ENCODE measurements at places on chromosomes 2 and 18. TPM values are rescaled to one million over a fixed set of nuclear protein-coding genes. Genes with fewer than 3 reads are reported as not detected.

The RESP18 gene
- total RNA-seq = not detected

DNA sequence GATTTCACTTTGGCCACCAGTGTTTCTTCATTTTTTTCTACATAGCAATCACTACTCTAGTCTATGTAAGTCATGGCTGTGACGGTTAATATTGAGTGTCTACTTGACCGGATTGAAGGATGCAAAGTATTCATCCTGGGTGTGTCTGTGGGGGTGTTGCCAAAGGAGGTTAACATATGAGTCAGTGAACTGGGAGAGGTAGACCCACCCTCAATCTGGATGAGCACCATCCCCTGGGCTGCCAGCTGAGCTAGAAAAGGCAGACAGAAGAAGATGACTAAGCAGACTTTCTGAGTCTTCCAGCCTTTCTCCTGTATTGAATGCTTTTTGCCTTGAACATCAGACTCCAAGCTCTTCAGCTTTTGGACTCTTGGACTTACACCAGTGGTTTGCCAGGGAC lies 265.0 kb upstream of the SLC8A1 start:
- no peak for DNase-seq

- DNase-seq = no peak
Measured at GRCh38 chr2:72678024-72678423, 147.8 kb downstream of the EXOC6B start.

GRCh38 chr2:42076357-42077225 lies 28.8 kb downstream of the PKDCC start:
- DNase-seq = no peak

DNA sequence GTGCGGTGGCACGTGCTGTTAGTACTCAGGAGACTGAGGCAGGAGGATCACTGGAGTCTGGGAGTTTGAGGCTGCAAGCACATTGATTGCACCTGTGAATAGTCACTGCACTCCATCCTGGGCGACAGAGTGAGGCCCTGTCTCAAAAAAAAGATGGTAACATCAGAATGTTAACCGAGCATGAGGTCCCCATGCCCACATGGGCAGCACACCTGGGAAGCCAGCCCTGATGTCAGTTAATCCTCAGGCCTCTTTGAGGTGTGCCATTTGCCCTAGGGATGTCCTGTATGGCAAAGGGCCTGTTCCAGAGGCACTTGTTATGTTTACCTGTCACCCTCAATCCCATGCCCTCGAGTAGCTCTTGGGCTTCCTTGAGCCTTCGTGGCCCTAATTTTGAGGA lies 16.6 kb downstream of the RBFA start:
- DNase-seq = no peak

DNA sequence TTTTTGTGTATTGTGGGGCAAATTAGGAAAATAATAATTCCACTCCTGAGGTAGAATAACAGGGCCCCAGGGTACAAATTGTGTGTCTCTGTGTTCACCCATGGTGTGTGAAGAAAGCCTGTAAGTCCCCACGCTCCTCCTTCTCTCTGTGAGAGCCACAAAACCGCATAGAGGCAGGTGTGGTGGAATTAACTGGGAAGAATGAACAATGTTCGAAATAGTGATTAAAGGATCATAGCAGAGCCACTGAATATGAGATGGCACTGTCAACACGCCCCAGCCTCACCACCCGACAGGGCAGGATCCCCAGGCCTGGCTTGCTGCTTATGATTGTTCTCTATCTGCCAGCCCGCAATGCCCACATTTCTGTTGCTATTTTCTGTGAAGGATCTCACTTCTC lies 14.1 kb downstream of the IL1RN start:
- DNase-seq = no peak

DNA sequence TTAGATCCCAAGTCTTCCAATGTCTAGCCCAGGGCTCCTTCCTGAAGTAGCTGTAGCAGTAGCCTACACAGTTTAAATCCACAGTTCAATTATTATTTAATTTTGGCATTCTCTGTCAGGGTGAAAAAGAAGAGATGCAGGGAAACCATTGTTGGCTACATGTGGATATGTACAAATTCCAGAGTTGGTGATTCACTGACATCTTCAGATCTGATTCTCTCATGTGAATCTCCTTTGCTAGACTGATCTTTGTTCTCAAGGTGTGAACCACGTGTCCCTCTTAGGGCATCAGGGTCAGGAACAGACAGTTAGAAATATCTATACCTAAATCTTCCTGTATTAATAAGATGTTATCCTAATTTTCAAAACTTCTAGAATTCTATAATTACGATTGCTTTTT lies 36.7 kb downstream of the ADCYAP1 start:
- no peak for DNase-seq

DNA sequence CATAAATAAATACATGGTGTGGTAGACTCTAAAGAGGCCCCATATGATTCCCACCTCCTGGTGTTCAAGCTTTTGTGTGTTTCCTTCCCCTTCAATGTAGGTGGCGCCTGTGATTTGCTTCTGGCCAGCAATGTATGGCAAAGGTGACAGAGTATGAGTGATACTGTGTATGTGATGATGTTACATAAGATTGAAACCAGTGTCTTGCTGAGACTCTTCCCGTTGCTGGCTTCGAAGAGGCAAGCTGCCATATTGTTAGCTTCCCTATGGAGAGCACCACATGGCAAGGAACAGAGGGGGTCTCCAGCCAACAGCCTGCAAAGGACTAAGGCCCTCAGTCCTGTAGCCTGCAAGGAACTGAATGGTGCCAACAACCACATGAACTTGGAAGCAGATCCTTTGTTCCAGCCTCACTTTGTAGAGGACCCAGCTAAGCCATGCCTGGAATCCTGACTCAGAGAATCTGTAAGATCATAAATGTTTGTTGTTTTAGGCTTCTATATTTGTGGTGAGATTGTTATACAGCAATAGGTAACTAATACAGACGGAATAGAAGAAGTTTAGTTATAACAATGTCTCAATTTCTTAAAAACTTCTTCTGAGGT lies 1.7 kb upstream of the SMAD4 start:
- peak; percentile 65 for DNase-seq

- DNase-seq = no peak
Measured at GRCh38 chr2:204015118-204015843, 78.7 kb downstream of the ICOS start.

DNA sequence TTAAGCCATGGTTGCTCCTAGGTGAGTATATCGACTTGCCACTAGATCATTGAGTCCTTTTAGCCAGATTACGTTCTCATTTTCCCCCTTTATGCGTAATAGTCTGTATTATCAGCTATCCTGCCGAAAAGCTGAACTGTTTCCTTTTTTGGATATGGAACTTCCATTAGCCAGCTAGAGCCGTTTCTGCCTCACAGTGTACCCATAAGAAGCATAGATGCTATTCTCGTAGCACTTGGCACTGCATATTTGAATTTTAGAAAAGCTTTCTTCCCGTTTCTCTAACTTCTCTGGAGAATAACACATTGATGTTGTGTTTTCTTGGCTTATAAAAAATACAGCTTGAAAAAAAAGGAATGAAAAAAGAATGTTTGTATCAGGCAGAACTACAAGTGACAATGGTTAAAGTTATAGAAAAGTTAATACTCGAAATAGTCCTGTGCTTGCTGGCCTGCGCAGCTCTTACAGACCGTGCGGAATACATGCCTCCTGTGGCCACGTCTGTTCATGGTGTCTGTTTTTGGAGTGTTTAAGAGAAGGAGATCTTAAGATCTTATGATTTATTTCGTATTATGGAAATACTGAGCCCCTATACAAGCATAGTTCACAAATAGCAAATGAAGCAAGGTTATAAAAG lies 710 bp downstream of the DUSP19 start:
- DNase-seq = no peak

DNA sequence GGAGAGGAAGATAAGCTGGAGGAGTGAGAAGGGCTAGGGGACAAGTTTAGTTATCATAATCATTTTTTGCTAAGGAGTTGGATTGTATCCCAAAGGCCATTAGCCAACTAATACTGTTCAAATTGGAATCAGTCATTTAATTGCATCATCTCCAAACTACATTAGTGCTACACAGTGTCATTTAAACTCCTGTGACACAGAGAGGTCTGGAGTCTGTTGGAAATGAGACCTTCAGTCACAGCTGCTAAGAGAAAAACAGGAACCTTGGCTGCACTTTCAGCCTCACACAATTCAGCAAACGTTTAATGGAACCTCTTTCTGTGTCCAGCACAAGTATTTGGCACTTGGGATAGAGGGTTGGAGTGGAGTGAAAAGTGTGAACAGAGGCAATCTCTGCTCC lies 175.5 kb upstream of the MGAT5 start:
- no peak for DNase-seq

- no peak for DNase-seq
Measured at GRCh38 chr2:173204316-173204715, 128.7 kb downstream of the MAP3K20 start.

DNA sequence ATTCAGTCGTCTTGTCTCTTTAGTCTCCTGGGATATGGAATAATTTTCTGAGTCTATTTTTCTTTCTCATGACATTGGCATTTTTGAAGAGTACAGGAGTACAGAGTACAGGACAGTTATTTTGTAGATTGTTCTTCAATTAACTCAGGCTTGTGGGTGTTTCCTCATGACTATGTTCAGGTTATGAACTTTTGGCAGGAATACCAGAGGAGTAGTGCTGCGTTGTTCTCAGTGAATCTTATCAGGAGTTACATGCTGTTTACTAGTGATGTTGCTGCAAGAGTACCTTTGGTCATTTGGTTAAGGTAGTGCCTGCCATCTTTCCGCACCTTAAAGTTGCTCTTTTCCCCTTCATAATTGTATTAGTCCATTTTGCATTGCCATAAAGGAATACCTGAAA lies 41.3 kb upstream of the AGFG1 start:
- peak; percentile 71 for DNase-seq

All from HepG2 (cell line).